ENCODE measurements at places on chromosomes 6 and 20.

GRCh38 chr6:157862706-157863105 is 39.7 kb downstream of the SNX9 start:
- no peak for DNase-seq

DNA sequence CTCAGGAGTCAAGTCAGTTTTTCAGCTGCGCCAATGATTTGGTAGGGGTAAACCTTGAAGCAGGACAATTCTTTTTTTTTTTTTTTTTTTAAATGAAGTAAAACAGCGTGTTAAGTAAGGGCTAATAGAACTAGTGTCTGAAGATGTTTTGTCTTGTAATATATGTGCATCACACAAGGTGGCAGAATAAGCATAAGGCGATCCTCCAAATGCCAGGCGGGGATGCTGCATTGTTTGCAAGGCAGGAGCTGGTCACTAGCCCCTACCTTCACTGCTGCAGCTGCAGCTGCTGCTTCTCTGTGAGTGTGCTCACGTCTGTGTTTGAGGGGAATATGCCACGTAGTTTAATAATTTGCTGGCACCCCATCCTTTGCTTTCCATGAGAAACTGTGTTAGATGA is 272.7 kb upstream of the MAP3K7 start:
- no peak for DNase-seq

GRCh38 chr6:134772671-134773360 is 177.1 kb downstream of the ALDH8A1 start:
- DNase-seq = no peak

DNA sequence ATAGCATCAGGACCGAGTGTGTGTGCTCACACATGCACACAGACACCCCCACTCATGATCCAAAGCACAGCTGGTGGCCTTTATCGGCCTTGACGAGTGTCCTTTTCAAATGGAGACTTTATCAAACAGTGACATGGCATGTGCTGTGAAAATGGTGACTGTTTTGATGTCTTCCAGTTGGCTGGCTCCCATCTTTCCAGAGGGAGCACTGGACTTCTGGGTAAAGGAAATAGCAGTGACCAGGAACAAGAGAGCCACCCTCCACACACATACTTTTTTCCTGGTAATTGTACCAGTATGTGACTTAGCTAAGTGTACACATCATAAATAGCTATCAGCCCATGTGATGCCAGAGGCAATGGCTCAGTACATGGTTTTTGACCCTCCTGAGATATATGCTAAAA is 52.7 kb downstream of the ZDHHC14 start:
- no peak for DNase-seq

DNA sequence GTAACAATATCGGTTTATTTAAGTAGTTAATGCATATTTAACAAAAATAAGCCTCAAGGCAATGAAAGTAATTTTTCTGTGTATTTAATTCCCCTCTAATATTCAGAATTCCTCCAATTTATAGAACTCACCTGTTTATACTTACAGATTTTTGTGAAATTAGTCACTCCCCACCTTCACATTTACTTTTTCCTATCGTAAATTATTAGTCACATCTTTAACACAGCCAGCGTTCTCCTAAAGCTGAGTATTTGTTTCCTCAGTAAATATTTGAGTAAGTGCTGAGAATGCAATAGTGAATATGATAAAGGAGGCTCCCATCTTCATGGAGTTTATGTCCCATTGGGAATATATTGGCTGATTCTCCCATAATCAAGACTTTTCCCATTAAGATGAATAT is 88.0 kb downstream of the SYCP2 start:
- no peak for DNase-seq
